ENCODE measurements at places on chromosomes 12 and 14.

- DNase-seq: no peak
Observed at GRCh38 chr14:104373055-104373854, 206.3 kb upstream of the C14orf180 start.

DNA sequence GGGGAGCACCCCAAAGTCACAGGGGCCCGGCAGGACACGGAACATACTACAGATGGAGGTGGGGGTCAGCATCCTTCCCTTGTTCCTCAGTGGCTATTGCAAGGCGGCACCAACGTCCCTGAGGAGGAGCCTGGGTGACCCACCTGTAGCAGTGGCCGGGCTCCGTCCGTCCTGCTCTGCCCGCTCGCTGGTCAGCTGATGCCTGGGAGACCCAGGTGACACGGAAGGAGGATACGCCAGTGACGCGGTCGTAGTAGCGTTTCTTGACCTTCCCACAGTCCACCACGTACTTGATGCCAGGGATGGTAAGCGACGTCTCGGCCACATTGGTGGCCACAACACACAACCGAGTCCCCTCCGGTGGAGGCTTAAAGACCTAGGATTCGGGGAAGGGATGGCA is 24.7 kb downstream of the DHX37 start:
- DNase-seq: peak; percentile 42

GRCh38 chr14:90483571-90483974 is 86.7 kb downstream of the CALM1 start:
- DNase-seq: no peak

DNA sequence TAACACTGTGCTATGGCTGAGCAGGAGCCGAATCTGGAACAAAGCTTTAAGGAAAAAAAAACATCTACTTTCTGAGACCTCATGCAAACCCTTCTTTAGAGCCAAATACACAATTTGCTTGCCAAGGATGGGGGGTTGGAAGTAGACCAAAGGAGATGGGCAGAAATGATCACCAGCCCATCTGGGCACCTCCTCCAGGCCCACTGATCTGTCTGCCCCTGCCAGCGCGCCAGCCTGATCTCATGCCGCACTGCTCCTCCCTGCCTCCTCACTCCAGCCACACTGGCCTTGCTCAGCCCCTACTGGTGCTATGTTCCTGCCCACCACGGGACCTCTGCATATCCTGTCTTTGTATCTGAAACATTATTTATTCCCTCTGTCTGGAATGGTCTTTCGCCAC is 24.8 kb upstream of the RAB35 start:
- no peak for DNase-seq

DNA sequence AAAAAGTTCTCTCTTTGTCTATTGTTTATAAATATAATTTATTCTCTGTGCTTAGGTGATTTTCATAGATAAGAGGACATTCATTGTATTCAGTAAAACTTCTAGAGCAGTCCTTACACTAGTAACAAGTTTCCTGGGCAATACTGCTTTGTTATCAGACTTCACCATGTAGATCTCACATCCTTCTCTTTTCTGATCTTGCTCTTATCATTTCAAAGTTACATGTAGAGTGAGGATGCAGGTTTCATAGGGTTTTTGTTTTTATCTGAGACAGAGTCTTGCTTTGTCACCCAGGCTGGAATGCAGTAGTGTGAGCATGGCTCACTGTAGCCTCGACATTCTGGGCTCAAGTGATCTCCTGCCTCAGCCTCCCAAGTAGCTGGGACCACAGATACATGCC is 789.5 kb downstream of the DIO2 start:
- no peak for DNase-seq

DNA sequence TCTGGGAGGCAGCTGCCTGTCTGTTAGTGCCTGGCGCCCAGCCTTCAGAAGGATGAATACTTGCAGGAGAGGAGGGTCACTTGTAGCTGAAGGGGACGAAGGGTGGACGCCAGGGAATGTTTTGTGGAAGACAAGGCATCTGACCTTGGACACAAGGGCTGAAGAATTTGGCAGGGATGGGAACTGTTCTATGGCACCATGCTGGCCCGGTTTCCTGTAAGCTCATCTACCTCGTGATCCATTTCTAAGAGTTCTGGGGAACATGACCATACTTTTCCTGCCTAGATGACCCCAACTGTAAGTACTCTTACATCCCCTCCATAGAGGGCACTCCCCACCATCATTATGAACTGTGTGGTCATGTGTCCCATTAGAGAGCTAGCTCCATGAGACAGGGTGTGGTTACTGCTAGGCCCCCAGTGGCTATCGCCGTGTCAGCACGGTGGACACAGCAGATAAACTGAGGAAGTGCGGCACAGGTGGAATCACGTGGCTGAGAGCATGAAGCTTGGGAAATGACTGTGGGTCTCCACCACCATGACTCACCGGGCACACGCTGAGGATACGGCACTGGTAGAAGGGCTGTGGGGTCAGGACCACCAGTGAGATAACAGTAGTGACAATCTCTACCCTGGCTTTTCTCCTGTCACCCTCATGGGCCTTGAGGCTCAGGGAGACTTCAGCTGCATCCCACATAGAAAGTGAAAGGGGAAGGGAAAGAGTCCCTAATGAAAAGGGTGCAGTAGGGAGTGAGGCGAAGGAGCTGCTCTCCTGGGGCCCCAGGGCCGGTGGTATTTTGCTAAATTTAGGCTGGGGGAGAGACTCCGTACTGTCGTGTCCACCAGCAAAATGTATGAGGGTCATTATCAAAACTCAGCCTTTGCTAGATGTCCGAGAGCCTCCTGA is 252.6 kb downstream of the FOXN3 start:
- DNase-seq: no peak

DNA sequence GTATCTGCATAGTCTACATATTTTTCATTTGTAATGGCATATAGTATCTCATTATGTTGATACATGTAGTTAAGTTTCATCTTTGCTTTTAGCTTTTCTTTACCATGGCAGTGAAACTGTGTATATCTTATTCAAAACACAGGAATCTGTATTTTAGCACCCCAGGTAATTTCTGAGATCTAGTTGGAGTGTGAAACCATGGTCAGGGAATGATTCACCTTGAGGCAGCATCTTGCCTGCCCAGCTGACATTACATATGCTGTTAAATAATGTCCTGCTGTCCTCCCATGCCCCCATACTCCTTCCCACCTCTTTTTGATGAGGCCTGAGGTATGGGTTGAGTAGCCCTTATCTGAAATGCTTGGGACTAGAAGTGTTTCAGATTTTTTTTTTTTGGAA is 125.4 kb upstream of the ATF1 start:
- no peak for DNase-seq

DNA sequence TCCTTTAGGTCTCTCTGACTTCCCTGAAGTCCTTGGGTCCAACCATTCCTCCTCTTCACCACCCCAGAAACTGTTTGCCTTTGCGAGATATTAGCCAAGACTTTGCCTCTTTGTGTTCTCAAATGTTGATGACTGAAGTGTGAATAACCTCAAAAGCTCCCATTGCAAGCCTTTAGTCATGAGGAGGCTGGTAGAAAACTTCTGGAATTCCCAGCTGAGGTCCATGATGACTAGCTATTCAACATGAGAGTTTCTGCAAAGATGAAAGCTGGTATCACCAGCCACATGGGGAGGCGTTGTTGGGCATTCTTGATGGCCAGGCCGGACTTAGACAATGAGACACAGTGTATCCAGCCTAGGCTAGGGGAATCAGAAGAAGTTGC is 111.7 kb downstream of the TBX5 start:
- no peak for DNase-seq

- DNase-seq: no peak
Observed at GRCh38 chr14:65434216-65434850, 21.8 kb downstream of the FUT8 start.

GRCh38 chr14:53174918-53175317 is 21.8 kb upstream of the DDHD1 start:
- no peak for DNase-seq

- no peak for DNase-seq
Observed at GRCh38 chr12:93978553-93978952, 169.8 kb upstream of the PLXNC1 start.

GRCh38 chr12:13023811-13024530 is 20.2 kb upstream of the FAM234B start:
- DNase-seq: no peak

DNA sequence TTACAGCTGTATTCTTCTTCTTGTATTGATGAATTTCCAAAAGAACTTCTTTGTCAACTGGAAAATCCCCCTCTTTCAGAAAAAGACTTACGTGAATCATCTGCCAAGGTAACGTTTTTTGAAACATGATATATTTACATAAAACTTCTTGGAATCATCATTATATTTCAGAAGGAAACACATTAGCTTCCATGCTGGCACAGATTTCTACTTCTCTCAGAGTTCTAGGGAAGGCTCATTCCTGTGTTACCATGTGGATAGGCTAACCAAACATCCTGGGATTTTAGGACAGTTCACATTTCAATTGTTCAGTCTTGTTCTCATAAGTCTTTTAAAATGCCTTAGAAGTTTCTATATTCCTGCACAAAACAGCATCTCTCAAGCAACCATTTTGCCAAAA is 120.3 kb upstream of the NEDD1 start:
- DNase-seq: no peak

- no peak for DNase-seq
Observed at GRCh38 chr14:89352976-89353765, 63.9 kb downstream of the FOXN3 start.

GRCh38 chr12:112656141-112656540 is 135.4 kb upstream of the RPH3A start:
- DNase-seq: no peak

DNA sequence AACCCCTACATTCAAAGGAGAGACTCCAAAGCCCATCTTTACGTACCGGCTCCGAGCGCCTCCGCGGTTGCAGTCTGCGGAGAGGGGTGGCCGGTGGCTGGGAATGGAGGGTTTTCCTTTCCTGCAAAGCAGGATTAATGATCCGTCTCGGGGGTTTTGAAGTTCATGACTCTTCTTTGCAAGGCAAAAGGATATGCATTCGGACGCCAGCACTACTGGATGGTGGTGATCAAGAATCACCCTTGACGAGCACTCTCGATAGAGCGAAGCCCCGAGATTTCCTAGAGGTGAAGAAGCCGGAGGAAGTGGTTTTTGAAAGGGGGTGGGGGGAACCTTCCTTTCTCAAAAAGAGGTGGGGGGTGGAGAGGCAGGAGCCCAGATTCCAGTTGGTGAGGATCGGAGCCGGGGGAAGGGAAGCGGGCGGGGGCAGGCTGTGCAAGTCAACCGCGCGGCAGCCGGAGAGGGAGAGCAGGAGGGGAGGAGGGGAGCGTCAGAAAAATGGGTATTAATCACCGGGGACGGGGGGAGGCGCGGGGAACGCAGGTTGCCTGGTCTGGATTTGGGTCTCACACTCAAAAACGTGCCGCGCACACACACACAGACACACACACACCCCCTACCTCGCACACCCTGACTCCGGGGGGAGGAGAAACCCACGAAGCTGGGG is at the start of gene GRIN2B:
TSS of gene GRIN2B (minus strand) at position 307 of the 667 bp plus-strand sequence. CDS start 115,394 bp downstream, outside the sequence.
- DNase-seq: no peak

DNA sequence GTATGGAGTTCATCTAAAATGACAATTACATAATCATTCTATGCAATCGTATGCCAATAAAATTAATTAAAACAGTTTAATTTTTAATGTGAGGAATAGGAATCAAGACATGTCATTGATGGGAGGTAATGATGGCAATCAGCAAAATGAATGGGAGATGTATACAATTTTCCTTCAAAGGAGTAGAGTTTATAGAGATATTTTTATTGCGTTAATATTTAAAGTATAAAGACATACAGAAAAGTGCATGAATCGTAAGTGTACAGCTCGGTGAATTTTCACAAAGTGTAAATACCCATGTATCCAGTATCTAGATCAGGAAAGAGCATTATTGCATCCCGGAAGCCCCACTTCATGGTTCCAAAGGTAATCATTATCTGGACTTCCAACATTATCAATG is 1.2 kb downstream of the MIPOL1 start:
- DNase-seq: no peak

GRCh38 chr12:94206886-94207285 is 58.5 kb downstream of the PLXNC1 start:
- DNase-seq: no peak

- no peak for DNase-seq
Observed at GRCh38 chr14:96098309-96098998, 59.3 kb downstream of the C14orf132 start.

DNA sequence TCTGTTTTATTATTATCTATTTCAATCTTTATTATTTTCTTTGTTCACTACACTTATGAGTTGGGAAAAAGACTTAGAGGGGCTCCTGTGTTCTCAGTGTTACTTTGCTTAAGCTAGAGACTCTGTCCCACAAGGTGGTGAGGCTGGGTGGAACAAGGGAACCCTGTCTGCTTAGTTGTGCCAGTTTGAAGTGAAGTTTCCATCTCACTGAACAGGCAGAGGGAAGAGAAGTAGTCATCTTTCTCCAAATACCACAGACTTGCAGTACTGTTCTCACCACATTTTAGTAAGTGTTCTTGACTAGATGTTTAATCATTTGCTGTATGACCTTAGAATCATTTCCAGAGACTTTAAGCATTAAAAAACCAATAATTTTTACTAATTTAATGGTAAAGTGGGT is 195.7 kb upstream of the NEDD1 start:
- no peak for DNase-seq

- no peak for DNase-seq
Observed at GRCh38 chr14:81408595-81408994, 8.5 kb upstream of the STON2 start.

DNA sequence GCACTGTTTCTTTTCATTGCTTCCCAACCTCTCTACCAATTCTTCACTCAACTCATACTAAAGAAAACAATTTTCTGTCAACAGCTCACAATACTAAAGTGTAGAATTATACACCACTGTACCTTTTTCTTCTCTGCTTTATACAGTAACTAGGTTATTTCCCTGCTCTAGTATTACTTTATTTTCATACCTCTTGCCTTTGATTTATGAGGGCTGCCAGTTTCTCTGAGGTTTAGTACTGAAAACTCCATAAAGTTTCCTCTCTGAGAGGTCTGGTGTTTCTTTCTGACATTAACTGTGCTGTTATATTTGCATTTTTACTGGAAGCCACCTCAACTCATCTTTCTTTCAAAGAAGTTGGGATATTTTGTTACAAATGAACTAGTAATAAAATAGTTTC is 63.0 kb upstream of the GRIP1 start:
- DNase-seq: no peak

DNA sequence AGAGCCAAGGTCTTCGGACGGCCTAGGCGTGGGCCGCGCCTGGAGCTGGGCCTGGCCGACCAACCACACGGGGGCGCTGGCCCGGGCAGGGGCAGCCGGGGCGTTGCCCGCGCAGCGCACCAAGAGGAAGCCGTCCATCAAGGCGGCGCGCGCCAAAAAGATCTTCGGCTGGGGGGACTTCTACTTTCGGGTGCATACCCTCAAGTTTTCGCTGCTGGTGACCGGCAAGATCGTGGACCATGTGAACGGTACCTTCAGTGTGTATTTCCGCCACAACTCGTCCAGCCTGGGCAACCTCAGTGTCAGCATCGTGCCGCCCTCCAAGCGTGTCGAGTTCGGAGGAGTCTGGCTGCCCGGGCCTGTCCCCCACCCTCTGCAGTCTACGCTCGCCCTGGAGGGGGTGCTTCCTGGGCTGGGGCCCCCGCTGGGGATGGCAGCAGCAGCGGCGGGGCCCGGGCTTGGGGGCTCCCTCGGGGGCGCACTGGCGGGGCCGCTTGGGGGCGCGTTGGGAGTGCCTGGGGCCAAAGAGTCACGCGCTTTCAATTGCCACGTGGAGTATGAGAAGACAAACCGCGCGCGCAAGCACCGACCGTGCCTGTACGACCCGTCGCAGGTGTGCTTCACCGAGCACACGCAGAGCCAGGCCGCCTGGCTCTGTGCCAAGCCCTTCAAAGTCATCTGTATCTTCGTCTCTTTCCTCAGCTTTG is 4.4 kb upstream of the SHMT2 start:
- DNase-seq: peak; percentile 86
